Mammary microvascular endothelial cell (primary cell): ENCODE measurements at places on chromosomes 6 and 20. TPM values are rescaled to one million over a fixed set of nuclear protein-coding genes. Genes with fewer than 3 reads are reported as not detected.

HS3ST5 gene
- total RNA-seq, result not detected in 2 replicates

MAPK13 gene
- total RNA-seq, result 4.0 and 5.9 TPM in 2 replicates

C20orf141 gene
- total RNA-seq, result not detected in 2 replicates

MAS1 gene
- total RNA-seq, result not detected in 2 replicates

BMP2 gene
- 36.0 and 37.5 TPM in 2 replicates for total RNA-seq

FAM120B gene
- total RNA-seq, result 8.0 and 9.1 TPM in 2 replicates

CST2 gene
- total RNA-seq, result not detected in 2 replicates
